ENCODE measurements at places on chromosomes 3 and 15. TPM values are rescaled to one million over a fixed set of nuclear protein-coding genes. Genes with fewer than 3 reads are reported as not detected.

Gene EXD1
- total RNA-seq = not detected

Gene SMAD6
- total RNA-seq = 6.0 TPM

Gene TM4SF18
- 8.1 TPM for total RNA-seq

Gene SPTBN5
- 0.90 TPM for total RNA-seq

Gene RETNLB
- total RNA-seq = not detected
